ENCODE measurements at places on chromosomes 7 and 10.

- DNase-seq = no peak
Observed at GRCh38 chr10:78959217-78959923, 109.4 kb upstream of the ZMIZ1 start.

DNA sequence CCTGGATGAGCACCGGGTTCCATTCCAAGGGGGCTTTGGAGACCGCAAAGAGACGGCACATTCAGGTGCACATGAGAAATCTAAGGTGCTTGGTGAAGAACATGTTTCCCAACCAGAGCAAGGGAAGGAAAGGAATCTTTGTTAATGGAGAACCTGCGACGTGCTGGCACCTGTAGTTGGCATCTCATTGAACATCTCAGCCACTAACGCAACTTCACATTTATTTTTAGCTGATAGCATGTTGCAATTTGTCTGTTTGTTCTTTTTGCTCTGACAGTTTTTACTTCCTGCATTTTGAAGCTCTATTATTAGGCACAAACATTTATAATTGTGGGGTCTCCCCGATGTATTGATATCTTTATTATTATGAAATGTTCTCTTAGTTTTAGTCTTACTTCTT, 316.7 kb downstream of the TCERG1L start:
- no peak for DNase-seq

- DNase-seq = no peak
Observed at GRCh38 chr10:43415544-43415943, 6.6 kb upstream of the HNRNPF start.

GRCh38 chr10:25698638-25699037, 235.4 kb upstream of the MYO3A start:
- DNase-seq = peak; percentile 23

DNA sequence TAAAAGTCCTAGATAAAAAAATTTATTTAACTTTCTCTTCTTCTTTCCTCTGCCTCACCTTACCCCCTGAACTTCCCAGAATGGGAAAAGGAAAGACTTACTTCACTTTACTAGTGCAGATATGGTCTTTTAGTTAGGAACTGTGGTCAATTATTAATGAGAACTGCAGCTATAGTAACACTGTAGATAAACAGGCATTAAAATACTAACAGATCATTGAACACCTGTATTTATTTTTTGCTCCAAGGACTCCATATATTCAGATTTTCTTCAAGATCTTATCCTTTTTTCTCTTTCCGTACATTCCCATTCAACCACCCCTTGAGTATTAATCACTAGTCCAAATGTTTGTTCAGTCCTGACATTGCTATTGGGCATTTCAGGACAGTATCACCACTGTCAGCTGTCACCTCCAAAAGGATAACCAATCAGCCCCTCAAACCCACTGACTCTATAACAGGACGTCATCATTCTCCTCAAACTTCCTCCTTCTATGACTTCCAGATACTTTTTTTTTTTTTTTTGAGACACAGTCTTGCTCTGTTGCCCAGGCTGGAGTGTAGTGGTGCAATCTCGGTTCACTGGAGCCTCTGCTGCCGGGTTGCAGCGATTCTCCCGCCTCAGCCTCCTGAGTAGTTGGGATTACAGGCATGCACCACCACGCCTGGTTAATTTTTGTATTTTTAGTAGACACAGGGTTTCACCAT, 4.2 kb downstream of the CPVL start:
- no peak for DNase-seq

- DNase-seq = no peak
Observed at GRCh38 chr10:114206902-114207301, 27.7 kb downstream of the TDRD1 start.

DNA sequence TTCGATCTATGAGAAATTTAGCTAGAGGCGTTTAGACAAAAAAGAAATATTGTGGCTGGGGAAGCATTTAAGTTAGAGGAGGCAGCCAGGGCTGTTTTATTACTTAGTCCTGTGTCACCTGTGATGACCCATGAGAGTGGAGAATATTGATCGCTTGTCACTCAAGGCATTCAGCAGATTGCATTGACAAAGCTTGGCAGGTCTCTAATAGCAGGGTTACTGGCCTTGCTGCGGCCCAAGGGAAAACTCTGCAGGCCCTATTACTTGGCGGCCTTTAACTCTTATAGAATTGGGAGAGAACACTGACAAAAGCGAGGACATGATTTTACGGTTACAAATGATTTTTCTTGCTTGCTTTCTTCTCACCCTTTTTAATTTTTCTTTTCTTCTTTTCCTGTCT, 473.5 kb downstream of the AUTS2 start:
- peak; percentile 20 for DNase-seq

GRCh38 chr10:115093286-115093775, at the start of gene ATRNL1:
TSS of gene ATRNL1 (plus strand) at chr10:115093365. CDS start at chr10:115093751, 386 bp downstream.
- DNase-seq = peak; percentile 62

- DNase-seq = no peak
Observed at GRCh38 chr7:43872406-43873110, 3.2 kb upstream of the MRPS24 start.

- no peak for DNase-seq
Observed at GRCh38 chr7:90877201-90877600, 281.1 kb downstream of the CDK14 start.

- no peak for DNase-seq
Observed at GRCh38 chr7:4399596-4399995, 282.5 kb upstream of the FOXK1 start.

- DNase-seq = no peak
Observed at GRCh38 chr7:125506331-125506730, 576.7 kb upstream of the POT1 start.

- no peak for DNase-seq
Observed at GRCh38 chr10:95543459-95543858, 17.7 kb downstream of the SORBS1 start.

- DNase-seq = no peak
Observed at GRCh38 chr7:150994838-150995510, 4.2 kb downstream of the NOS3 start.

DNA sequence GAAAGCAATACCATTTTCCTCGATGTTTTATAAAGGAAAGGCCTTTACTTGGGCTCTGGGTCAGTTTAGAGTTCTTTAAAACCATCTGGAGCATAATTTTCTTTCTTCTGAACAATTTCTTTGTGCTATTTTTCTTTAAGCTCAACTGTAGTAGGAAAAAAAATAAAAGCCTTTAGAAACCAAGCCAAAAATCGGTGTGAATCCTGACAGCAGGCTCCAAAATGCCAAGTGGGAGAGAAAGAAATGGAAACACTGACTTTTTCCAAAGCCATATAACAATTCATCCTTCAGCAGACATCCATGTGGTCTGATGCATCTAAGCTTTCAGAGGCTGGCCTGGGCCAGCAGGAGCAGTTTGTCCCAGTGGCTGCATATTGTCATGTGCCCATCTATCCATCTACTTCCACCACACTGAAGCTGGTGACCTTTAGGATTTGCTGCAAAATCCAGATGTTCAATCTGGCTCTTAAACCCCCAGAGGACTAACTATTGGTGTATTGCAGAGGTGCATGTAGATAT, 23.0 kb upstream of the ITPRID1 start:
- no peak for DNase-seq

DNA sequence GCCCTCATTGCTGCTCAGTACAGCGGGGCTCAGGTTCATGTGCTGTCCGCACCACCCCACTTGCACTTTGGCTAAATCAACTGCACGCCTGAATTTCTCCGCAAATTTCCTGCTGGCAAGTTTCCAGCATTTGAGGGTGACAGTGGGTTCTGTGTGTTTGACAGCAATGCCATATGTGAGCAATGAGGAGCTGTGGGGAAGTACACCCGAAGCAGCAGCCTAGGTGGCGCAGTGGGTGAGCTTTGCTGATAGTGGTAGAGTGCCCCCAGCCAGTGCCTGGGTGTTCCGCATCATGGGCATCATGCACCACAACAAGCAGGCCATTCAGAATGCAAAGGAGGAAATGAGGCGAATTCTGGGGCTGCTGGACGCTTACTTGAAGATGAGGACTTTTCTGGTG, 103.9 kb upstream of the POT1 start:
- no peak for DNase-seq

- no peak for DNase-seq
Observed at GRCh38 chr7:108736221-108736891, 166.7 kb downstream of the DNAJB9 start.

DNA sequence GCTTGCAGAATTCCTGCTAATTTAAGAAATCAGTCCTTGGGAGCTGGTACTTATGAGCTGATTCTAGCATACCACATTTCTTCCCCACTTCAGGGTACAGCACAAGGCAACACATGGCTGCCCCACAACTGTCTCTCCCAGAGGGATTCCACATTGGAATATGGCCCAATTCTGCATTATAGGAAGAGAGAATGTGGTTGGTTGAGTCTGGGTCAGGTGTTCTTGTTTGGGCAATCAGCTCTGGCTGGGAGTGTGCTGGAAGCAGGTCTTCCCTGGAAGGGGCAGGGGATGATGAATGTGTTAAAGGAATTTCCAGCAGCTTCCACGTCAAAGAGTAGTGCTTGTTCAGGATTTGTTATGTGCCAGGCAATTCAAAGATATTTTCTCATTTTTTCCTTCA, 95.7 kb downstream of the BUB3 start:
- DNase-seq = no peak

DNA sequence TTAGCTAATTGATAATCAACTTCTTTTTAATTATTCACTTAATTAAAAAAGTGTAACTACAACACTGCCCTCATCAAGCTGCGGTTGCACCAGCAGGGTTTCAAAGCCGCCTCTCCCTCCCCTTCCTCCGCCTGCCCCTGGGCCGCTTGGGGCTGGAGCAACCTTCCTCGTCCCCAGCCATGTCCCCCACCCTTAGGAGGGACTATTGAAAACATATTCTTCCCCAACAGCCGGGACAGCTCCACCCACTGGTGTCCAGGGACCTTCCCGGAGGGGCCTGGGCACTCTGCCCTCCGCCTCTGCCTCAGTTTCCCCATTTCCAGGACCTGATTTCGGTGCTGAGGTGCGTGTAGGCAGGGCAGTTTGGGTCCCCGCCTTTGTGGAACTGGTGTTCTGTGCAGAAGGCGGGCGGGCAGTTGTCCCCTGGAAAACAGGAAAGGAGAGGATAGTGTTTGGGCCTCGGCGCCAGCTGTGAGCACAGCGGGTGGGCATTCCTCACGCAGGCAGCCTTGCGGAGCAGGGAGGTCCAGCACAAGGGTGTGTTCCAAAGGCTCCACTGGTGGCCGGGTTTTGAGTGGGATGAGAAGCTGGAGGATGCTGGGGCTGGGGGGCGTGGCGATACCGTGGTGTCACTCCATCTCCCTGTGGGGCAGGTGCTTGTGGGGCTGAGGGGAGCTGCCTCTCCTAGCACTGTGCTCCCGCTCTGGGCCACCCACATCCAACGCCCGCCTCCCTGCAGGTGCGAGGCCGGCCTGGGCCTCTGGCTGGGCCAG, 15.7 kb downstream of the UNCX start:
- DNase-seq = no peak

DNA sequence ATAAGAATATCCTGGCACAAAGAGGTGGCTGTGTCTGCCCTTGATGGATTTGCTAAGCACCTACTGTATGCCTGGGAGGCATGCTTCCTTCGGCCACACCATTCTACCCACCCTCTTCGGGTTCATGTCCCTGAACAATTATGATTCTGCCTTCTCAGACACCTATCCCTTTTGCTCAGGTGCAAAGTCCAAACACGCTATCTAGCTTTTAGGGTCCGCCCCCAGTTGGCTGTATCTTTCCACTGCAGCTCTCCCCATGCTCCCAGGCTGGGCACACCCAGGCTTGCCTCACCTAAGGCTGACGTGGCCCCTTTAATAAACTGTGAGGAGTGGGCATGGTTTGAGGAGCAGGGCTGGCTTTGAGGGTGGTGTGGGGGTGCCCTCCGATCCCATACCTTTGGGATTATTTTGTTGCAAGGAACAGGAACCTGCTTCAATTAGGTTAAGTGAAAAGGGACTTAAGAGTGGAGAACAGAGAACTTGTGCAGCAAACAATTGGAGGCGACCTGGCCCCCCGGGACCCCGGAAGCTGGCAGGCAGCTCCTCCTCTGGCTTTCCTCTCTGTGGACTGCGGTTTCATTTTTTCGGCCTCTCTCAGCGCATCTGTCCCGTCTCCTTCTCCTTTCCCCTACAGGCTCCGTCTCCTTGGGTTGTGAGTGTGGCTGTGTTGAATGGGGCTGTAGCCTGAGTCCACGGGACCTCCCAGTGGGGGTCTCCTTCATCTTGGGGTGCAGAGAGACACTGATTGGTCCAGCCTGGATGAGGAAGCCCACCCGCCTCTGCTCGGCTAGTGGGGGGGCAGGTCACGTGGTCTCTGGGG, 3.8 kb downstream of the CLIP2 start:
- no peak for DNase-seq
